ENCODE measurements at places on chromosomes 6 and 20. TPM values are rescaled to one million over a fixed set of nuclear protein-coding genes. Genes with fewer than 3 reads are reported as not detected.

The ACSS2 gene
- total RNA-seq = 21.7 TPM

The TSPO2 gene
- not detected for total RNA-seq

The RNF39 gene
- total RNA-seq = 0.11 TPM

The ACSS1 gene
- 11.1 TPM for total RNA-seq

The SOBP gene
- 27.7 TPM for total RNA-seq

The TTK gene
- total RNA-seq = 21.9 TPM

The LGSN gene
- total RNA-seq = not detected

The RING1 gene
- total RNA-seq = 19.1 TPM

Data from urinary bladder (tissue), 4 donors.